NCI-H748 treated with DMSO at 0.1 percent for 48 hours (cell line): ENCODE measurements at places on chromosomes 16 and 17.
A peak's percentile ranks its signal among the peaks of the same experiment; 100 is the strongest.

- no peak for DNase-seq
These were observed 70.1 kb downstream of the AMFR start for GRCh38 chr16:56355221-56355620.

- DNase-seq = no peak
These were observed 6.2 kb downstream of the DNAJC7 start for GRCh38 chr17:42010898-42011516.

DNA sequence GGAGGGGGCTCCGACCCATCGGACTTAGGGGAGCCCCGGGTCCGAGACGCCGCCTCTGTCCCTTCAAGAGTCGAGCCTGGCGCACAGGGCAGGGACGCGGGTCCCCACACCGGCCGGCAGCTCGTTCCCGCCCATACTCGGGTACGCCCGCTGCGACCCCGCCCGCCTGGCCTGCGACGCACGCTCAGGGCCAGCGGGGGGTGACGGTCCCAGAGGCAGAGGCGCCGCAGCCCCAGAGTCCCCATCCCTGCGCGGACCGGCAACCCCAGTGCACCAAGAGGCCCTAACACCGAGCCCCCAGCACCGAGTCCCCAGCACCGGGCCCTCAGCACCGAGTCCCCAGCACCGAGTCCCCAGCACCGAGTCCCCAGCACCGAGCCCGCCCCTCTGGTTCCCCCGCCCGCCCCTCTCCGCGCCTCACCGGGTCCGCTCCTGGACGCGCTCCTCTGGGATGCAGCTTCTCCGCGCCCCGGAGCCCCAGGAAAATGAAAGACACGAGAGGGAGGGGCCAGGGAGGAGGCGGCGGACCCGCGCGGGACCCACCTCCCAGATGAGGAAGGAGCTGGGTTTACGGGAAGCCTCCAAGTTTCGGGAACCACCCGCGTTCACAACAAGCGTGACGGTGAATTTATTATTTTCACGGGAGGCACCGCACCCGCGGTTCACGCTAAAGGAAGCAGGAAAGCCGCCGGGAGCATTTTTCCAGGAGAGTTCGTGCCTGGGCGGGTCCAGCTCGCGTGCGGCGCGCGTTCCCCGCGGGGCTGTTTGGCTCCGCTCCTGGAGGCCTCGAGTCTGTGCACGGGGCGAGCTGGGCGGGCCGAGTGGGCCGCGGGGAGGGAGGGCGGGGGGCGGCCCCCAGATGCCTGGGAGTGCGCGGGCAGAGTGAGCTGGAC is at the start of gene SECTM1:
TSS of gene SECTM1 (minus strand) at position 488 of the 893 bp plus-strand sequence. CDS start 6,526 bp downstream, outside the sequence.
- DNase-seq = peak; percentile 15

- no peak for DNase-seq
These were observed 2.1 kb upstream of the PYCR1 start for GRCh38 chr17:81939218-81939617.

- no peak for DNase-seq
These were observed 6.8 kb downstream of the CACNG4 start for GRCh38 chr17:66971264-66971663.
